Non-pigmented ciliary epithelial cell (primary cell): ENCODE measurements at places on chromosomes 1 and 21.
A peak's percentile ranks its signal among the peaks of the same experiment; 100 is the strongest.

DNA sequence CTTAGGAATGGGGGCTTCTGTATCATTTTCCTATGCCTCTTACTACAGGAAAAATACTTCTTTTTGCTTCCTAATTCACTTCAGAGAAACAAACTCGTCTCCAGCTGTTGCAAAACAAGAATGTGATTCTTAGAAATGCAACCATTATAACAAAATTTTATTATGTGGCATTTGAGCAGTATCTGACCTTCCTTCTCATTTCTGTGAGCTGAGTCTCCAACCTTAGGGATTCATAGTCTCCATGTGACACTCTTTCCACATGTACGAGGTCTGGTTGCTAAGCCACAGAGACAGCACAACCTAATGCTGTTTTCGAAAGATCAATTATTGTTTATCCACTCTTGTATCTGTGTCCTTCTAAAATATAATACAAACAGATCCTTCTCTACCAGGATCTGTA lies 75.3 kb upstream of the RGS4 start:
- no peak for DNase-seq

- no peak for DNase-seq
These were observed 2.6 kb downstream of the TUFT1 start for GRCh38 chr1:151542710-151543129.

GRCh38 chr1:4105300-4105880 lies 205.3 kb upstream of the C1orf174 start:
- no peak for DNase-seq

DNA sequence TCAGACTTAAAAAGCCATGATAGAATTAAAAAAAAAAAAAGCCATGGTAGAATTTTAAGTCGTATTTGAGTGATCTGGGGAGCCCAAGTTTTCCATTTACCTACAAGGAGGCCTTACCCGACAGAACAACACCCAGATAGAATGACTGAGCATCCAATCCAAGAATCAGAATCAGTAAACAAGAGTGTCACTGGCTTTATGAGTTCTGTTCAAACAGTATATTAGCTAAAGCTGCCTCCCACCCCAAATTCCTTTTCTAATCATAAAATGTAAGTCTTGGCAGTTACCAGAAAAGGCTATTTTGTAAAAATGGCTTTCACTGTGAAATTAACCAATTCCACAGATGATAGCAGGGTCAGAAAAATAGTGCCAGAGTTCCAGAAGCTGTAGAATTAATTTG lies 1.2 kb downstream of the GTF2B start:
- DNase-seq = no peak

- DNase-seq = no peak
These were observed 4.2 kb downstream of the CADM3 start for GRCh38 chr1:159175571-159175970.

DNA sequence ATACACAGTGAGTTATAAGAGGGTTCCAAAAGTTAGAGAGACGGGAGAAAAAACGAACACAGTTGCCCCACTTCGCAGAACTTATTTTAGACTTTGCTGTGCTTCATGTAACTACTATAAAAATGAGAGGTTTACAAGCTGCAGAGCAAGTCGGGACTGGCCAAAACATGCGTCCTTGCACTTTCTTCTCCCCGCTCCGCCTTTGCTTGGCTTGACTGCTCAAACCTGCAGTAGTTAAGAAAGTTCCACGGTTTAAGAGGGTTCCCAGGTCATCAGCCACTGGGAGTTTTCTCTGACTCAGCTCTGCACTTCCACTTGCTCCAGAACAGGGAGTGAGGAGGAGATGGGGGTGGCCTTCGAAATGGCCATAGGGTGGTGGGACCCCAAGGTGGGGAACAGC lies 36.2 kb downstream of the CLIC6 start:
- no peak for DNase-seq

DNA sequence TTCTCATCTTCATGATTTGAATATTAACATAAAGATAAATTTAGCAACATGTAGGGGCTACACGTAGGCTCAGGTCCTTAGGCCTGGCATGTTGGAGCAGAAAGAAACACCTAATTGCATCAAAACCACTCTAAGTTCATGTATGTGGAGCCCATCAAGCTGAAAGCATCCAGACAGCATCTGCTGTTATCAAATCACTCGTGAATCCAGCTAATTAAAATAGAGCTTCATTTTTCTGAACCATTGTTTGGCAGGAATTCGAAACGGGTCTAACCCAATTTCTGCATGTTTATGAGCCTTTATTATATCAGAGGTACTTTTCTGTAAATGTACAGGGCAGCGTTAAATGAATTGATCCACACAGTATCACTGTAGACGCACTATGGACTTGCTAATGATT lies 45.7 kb downstream of the PEX14 start:
- DNase-seq = no peak

- no peak for DNase-seq
These were observed 111.5 kb downstream of the SEC16B start for GRCh38 chr1:177858332-177858821.

DNA sequence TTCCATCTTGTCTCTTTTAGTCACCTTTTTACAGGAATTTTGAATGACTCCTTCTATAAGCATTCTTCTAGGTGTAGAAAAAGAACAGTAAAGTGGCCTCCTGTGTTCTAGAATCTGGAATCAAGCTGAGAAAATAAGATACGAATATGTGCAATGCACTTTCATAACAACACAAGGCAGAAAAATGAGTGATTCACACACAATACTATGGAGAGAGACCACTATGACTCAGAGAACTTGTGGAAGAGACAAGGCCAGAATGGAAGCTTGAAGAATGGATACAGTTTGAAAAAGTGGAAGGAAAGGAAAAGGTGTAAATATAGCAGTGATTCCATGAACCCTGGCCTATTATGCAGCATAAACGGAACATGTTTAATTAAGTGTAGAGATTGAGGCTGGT lies 57.1 kb upstream of the SAMSN1 start:
- DNase-seq = peak; percentile 75

- no peak for DNase-seq
These were observed 98.2 kb downstream of the ZC3H11B start for GRCh38 chr1:219514728-219515127.

DNA sequence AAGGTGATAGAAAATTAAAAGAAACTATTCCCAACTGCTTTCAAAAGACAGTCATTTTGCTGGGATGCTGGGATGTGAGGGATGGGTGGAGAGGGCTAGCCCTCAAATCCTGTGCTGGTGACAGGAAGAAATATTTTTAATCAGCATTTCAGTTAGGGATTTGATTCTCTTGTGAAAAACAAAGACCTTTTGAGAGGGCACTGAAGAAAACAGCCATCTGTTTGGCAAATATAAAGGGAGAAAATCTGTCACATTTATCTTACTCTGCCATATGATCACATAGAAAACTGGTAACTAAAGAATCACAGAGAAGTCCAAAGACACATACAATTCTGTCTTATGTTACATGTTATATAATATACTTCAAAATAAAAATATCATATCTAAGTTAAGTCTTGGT lies 12.3 kb downstream of the STXBP3 start:
- no peak for DNase-seq

- DNase-seq = peak; percentile 64
These were observed 55.5 kb downstream of the SIM2 start for GRCh38 chr21:36754241-36754898.

DNA sequence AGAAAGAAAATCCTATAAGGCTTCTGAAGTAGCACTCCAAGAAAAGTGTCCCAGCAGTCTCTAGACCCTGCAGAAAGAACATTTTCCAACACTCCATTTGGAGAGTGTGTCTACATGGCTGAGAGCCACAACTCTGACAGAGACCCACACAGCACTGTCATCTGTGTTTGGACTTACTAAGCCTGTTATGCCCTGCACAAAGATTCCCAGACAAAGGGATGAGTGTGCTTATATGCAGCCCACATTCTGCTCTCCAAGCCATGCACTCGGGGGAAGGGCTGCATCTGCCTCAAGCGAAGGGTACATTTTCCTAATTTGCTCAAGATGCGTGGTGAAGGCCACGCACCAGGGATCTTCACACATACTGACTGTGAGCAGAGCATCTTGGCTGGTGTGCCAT lies 24.4 kb upstream of the SLAMF6 start:
- no peak for DNase-seq

DNA sequence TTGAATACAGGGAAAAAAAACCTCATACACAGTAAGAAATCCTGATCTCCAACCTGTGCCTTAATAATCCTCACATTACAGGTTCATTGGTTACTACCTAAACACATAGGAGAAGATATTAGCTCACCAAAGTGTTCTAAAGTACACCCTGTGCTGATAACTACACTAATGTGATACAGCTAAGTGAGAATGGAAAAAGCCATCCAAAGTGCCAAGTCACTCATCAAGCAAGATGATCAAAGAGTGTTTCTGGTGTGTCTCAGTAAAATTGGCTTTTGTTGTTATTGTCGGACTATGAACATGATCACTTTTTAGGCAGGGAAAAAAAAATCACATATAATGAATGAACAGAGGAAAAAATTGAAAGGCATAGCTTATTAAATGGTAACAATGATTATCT lies 31.4 kb downstream of the EPS15 start:
- DNase-seq = no peak

GRCh38 chr1:55481634-55482033 lies 266.5 kb upstream of the USP24 start:
- no peak for DNase-seq

DNA sequence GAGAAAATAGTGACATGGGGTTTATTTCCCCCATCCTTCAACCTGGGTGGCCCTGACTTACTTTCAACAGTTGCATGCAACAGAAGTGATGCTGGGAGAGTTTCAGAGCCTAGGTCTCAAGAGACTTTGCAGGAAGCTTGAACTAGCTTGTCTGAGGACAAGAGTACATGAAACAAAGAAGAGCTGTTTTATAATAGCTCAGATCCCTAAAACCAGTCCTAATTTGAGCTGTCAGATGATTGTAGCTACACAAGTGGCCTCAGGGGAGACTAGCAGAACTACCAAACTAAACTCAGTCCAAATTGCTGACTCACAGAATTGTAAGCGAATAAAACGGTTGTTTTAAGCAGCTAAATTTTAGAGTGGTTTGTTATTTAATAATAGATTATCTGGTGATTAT lies 17.1 kb downstream of the RC3H1 start:
- DNase-seq = no peak

DNA sequence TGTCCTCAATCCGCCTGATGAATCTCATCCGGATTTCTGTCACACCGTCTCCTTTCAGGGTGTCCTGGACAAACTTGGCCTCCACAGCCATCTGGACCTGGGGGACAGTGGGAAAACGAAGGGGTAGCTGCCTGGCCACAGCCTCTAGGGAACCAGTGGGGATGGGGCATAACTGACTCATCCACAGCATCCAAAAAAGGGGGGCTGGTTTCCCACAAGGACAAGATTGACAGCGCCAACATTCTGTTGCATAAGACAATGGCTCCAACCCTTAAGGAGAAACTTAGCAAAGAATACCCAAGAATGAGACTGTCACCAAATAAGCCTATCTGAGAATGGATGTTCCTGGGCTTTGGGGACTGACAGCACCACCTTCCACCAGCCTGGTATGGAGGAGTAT lies 12.1 kb downstream of the TRAPPC3 start:
- no peak for DNase-seq

GRCh38 chr1:213340593-213340992 lies 289.6 kb downstream of the RPS6KC1 start:
- DNase-seq = no peak

- peak; percentile 97 for DNase-seq
These were observed 8.2 kb upstream of the S100A10 start for GRCh38 chr1:152001631-152002584.

DNA sequence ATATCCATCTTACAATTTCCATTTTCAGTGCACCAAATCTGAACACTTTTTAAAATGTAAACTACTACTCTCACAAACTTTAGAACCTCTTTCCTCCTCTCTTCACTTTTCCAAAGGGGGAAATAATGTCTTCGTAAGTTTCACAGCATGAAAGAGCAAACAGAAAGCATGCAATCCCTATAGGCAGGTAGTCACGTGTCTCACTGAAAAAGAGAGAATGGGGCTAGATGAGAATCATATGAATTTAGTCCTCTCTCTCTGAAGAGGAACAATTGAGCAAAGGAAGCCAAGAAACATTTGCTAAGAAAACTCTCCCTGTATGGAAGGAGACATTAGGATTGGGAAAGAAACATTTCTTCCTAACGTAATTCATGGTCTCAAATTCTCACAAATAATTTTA lies 613.9 kb downstream of the PLA2G4A start:
- no peak for DNase-seq

GRCh38 chr1:243686159-243686558 lies 163.9 kb downstream of the AKT3 start:
- no peak for DNase-seq

- no peak for DNase-seq
These were observed 83.1 kb upstream of the KLHDC7A start for GRCh38 chr1:18397641-18398040.

GRCh38 chr1:229786974-229787610 lies 161.0 kb downstream of the URB2 start:
- DNase-seq = peak; percentile 36

- no peak for DNase-seq
These were observed 45.2 kb upstream of the RABGAP1L start for GRCh38 chr1:174114106-174114505.

- DNase-seq = no peak
These were observed 151.3 kb downstream of the ETS2 start for GRCh38 chr21:38956856-38957571.

- DNase-seq = no peak
These were observed 55.2 kb downstream of the NGF start for GRCh38 chr1:115282807-115283208.

DNA sequence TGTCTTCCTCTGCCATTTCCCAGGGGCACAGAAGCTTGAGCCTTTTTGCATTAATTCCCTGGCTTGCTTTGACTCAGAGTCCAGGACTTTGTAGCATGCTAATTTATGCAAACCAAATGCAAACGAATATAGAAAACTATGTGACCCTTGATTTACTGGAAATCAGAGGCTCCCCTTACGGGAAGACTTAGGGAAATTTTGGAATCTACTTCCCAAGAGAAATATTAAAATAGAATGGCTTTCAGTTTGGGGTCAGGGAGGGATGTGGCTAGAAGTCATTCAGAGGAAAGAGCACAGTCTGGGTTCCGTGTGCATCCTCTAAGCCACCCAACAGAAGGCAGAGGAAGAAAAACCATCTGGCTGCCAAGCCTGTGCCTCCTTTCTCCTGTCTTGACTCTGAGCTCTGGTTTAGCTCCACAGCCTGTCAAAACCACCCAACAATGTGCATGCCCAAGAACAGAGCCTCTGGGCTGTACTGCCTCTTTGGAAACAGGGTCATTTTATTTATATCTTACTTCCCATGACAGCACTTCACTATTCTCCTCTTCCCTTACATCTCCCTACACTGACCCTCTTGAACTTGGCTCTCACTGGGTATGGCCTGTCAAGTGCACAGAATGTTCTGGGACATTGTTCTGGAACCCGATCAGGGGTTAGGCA lies 30.1 kb downstream of the ATF3 start:
- DNase-seq = no peak

DNA sequence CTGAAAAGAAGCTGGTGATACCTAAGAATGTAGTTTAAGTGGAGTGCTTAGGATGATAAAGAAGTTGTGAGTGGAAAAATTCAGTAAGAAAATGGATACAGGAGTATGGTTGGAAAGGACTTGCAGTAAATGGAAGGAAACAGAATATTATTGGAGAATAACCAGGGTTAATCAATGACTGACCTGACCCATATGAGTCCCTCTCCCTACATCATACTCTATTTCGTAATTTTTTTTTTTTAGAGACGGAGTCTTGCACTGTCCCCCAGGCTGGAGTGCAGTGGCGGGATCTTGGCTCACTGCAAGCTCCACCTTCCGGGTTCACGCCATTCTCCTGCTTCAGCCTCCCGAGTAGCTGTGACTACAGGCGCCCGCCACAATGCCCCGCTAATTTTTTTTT lies 33.4 kb upstream of the ENSA start:
- DNase-seq = no peak
